ENCODE measurements at places on chromosomes 11 and 22.

GRCh38 chr11:86719781-86720463 lies 47.5 kb upstream of the ME3 start:
- no peak for DNase-seq

- no peak for DNase-seq
These were observed 384.8 kb downstream of the MN1 start for GRCh38 chr22:27416511-27417420.

DNA sequence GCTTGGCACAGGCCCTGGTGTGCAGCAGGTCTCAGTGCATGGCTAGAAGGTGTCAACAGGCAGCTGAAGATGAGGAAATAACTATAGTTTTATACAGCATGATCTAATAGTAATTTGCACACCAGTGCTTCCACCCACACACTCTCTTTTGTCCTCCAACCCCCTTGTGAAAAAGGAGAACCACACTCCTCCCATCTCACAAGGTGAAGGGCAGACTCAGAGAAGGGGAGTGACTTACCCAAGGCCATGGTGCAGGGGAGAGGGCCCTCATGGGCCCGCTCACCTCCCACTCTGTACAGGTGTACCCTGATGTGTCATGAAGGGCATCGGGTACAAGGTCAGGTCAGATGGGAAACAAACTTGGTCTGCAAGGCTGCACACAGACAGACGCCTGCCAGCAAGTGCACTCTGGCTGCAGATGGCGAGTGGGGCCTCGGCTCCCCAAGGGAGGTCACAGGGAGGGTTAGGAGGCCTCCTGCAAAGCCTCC lies 53.4 kb downstream of the DGCR2 start:
- no peak for DNase-seq

DNA sequence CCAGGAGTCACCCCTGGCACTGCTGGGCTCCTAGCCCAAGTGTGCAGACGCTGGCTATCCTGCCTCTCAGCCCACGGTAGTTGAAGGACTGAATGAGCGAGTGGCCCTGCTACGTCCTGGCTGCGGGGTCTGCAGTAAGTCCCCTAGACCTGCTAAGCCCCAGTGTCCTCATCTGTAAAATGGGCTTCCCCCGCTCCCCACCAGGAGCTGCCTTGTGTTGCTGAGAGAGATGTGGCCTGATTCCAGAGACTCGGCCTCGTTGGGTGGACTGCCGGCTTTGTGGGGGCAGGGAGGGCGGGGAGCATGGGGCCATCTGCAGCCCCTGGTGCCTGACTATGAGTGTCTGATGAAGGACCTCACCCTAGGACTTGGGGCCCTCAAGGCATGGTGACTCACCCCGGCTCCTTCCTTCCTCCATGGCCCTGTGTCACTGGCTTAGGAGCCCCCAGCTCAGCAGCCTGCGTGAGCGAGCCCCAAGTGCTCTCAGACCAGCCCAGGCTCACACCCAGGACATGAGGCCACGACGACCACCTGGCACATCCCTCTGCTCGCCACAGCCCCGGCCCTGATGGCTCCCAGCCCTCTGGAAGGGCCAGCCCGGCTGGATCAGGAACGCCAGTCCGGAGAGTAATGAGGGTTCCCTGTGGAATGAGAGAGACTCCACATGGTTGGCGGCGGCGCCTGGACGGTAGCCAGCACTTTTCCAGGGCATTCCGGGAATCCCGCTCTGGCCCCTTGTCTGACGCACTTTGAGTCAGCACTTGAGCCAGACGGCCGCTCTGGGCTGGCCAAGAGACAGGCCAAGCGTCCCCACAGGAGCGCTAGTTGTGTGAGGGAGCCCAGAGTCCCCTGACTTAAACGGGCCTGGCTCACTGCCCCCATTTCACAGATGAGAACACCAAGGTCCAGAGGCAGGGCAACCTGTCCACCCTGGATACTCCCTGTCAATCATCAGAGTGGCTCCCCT lies 50.5 kb upstream of the SHISAL1 start:
- DNase-seq, result no peak

GRCh38 chr11:105298630-105299029 lies 159.1 kb upstream of the CARD18 start:
- DNase-seq, result no peak

DNA sequence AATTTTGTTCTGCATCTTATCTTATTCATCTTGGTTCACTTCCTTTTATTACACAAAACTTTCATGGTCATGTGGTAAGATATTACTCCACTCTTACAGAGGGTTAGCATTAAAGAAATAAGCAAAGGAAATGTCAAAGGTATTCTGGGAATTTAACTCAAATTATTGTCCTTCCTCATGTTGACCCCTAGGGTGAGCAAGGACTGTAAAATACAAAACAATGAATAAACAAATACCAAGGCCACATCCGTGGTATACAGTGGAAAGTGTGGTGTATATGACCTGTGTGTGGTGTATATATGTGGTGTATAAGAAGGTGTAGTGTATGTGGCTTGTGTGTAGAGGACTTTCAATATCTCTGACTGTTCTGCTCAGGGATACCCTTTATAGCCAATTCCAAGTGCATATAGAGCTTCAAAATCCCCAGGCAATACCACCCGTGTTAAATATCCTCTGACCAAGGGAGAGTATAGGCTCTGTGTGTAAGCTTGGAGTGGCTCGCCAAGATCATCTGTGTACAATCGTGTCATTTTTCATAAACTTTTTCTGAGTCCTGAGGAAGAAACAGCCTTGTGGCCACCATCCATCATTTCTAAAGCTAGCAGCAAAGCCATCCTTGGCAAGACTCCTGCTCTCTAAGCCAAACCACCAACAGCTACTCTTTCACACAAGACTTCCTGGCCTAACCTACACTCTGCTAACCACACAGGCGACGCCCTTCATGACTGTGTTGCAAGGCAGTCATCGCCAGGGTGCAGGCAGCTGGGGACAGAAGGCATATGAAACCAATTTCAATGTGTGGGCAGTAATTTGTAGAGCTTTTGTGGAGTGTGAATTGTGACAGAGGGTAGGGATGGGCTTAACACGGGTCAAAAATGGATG lies 548.0 kb downstream of the ETS1 start:
- DNase-seq, result peak; percentile 84
